Left lobe of liver (tissue), 2 donors: ENCODE measurements at places on chromosomes 2 and 18.

- DNase-seq: peak; percentile 86
Measured at GRCh38 chr2:133599211-133599803, 31.0 kb upstream of the NCKAP5 start.

DNA sequence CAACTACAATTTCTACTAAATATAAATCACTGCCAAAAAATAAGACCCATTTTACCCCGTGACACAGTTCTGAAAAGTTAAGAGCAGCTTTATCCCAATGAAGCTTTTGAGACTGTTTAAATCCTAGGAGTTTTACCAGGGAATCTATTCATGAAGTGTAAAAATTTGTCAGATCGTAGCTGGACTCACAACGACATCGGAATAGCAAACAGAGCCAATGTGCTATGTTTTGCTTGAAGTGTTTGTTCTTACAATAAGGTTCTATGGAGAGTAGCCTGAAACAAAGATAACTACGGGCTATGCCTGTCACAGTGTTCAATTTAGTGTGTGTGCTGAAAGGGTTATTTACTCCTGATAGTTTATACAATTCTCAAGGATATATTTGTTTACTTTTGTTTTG lies 78.5 kb upstream of the L3MBTL4 start:
- DNase-seq: no peak

- DNase-seq: no peak
Measured at GRCh38 chr2:224042191-224042696, 3.2 kb upstream of the SERPINE2 start.

GRCh38 chr2:193303464-193303863 lies 1108.7 kb upstream of the TMEFF2 start:
- DNase-seq: no peak

GRCh38 chr2:27954771-27955383 lies 64.3 kb downstream of the BABAM2 start:
- DNase-seq: no peak
